Activated T-cell treated with anti-CD3 and anti-CD28 coated beads, Interleukin-2, amount 50 U/mL, for 72 hours (primary cell): ENCODE measurements at places on chromosomes 3 and 15. TPM values are rescaled to one million over a fixed set of nuclear protein-coding genes. Genes with fewer than 3 reads are reported as not detected.

DNA sequence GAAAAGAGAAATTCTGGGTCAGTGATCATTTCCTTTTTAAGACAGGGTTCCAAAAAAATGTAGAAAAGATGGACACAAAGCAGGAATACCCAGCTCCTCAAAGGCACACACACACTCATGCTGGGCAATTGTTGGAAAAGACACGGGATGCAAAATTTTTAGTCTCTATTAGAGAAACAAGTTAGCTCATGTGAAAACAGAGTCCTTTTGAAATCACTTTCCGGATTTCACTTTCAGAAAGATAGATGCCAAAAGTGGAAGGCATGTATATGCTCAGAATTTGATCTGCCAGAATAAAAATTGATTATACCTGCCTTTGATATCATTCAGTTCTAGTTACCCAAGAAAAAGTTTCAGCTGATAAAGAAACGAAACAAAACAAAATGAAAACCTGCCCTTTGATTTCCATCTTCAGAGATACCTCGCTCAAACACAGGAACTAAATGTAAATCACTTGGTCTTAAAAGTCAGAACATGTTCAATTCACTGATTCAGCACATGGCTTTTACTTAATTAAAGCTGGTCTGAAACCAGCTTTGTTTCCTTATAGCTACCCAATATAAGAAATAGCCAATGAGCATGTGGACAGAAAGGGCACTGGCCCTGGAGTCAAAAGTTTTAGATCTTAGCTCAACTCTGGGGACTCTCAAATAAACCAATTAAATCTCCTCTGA, 52.8 kb downstream of the PLD1 start:
- no peaks in the 10 kb centered on the region for H3K36me3 ChIP-seq
- H3K4me3 ChIP-seq, result no peak overlapping the region
- H3K4me1 ChIP-seq, result no peaks in the 10 kb centered on the region
- H3K27ac ChIP-seq, result no peak overlapping the region
- DNase-seq, result no peak

GRCh38 chr3:61530355-61530754, 31.0 kb upstream of the PTPRG start:
- DNase-seq, result no peak
- no peak overlapping the region for H3K27ac ChIP-seq
- no peak overlapping the region for H3K4me3 ChIP-seq

- DNase-seq, result no peak
- no peak overlapping the region for H3K27ac ChIP-seq
These were observed 191.6 kb upstream of the STT3B start for GRCh38 chr3:31341130-31341529.

GRCh38 chr15:67511606-67512005, 9.3 kb upstream of the C15orf61 start:
- no peaks in the 10 kb centered on the region for H3K36me3 ChIP-seq
- no peak overlapping the region for H3K4me3 ChIP-seq
- no peak overlapping the region for H3K27ac ChIP-seq
- DNase-seq, result no peak
- H3K27me3 ChIP-seq, result no peaks in the 10 kb centered on the region
- H3K4me1 ChIP-seq, result peaks cover 5% of the 10 kb centered on the region

- no peaks in the 10 kb centered on the region for H3K4me1 ChIP-seq
- H3K27me3 ChIP-seq, result no peaks in the 10 kb centered on the region
- no peaks in the 10 kb centered on the region for H3K36me3 ChIP-seq
- no peak overlapping the region for H3K4me3 ChIP-seq
- no peak overlapping the region for H3K27ac ChIP-seq
These were observed 90.4 kb downstream of the NAALADL2 start for GRCh38 chr3:174949523-174949922.

GRCh38 chr15:31367730-31368344, 41.2 kb downstream of the KLF13 start:
- DNase-seq, result peak; percentile 52

- H3K4me1 ChIP-seq, result no peaks in the 10 kb centered on the region
- no peak overlapping the region for H3K27ac ChIP-seq
- no peaks in the 10 kb centered on the region for H3K27me3 ChIP-seq
- H3K4me3 ChIP-seq, result no peak overlapping the region
These were observed 55.4 kb upstream of the PIAS1 start for GRCh38 chr15:67998599-67999133.

DNA sequence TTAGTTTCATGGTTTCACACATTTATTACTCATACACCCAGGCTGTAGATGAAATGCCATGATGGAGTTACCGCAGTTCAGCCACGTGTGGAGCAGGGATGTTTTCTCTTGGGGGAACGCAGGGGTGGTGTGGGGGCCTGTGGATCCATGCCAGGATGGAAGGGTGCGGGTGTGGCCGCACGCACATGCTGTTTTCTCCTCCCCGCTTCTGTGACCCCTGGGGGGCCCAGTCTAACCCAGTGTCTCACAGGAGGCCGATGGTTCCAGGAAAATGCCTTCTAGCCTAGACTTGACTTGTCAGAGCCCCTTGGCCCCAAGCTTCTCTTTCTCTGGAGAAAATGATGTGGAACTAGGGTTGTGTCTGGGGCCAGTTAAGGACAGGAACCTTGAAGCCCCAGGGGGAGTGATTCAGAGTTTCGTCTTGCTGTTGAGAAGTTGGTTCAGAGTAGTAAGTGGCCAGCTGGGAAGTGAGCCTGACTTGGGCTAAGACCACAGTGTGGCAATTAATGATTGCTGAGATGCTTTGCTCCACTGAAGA, 240.4 kb upstream of the BHLHE40 start:
- H3K27me3 ChIP-seq, result no peaks in the 10 kb centered on the region
- H3K36me3 ChIP-seq, result peaks cover 51% of the 10 kb centered on the region
- peak overlapping the region; percentile 47 for H3K27ac ChIP-seq
- peak overlapping the region; percentile 52 for H3K4me3 ChIP-seq
- DNase-seq, result no peak

DNA sequence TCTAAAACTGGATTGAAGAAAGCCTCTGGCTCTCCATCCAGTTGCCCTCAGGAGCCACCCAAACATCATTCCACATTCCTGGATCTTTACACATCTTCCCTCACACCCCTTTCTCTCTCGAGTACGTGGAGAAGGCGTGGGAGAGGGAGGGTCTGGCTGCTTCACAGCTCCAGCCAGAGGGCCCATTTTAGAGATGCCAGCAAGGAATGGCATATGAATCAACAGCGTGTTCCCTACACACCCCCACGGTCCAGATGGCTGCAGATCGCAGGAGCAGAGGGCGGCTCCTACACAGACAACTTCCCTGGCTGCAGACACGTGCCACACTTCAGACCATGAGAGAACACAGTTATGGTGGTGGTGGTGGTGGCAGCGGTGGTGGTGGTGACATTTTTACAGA, 280.1 kb downstream of the ERC2 start:
- H3K27ac ChIP-seq, result no peak overlapping the region
- no peak for DNase-seq
- H3K36me3 ChIP-seq, result no peaks in the 10 kb centered on the region
- no peaks in the 10 kb centered on the region for H3K27me3 ChIP-seq
- no peaks in the 10 kb centered on the region for H3K4me1 ChIP-seq

DNA sequence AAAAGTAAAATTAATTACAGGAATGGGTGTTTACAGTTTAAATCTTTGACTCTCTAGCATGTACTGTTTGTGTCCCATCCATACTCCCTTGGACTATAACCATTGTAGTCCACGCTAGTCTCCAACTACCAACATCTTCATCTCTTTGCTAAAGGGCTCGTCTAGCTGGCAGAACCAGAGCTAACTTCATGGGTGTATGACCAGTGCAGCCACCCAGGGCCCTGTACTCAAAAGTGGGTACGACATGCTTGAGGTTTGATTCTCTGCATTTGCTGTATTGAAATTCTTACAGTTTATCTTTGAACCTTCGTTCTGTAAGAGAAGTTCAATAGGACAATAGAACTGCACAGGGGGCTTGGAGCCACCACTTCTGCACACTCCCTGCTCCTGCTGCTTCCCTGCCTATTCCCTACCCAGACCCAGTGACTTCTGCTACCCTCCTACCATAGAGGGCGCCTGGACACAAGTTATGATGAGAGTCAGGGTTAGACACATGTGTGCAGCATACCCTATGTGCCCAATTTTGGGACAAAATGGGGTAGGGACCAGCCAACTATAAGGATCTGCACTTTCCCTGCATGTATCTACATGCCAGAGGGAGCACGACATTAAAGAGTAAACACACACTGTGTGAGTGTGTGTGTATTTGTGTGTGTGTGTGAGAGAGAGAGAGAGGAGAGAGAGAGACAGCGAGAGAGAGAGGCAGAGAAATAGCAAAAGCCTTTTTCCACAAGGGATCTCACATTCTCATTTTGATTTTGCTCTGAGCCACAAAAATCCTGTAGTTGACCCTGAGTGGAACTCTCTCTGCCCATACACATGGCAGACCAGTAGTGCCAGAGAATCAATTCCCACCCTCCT, 59.0 kb upstream of the NECTIN3 start:
- no peak overlapping the region for H3K27ac ChIP-seq
- H3K36me3 ChIP-seq, result no peaks in the 10 kb centered on the region
- H3K27me3 ChIP-seq, result peaks cover 8% of the 10 kb centered on the region
- no peak overlapping the region for H3K4me3 ChIP-seq

DNA sequence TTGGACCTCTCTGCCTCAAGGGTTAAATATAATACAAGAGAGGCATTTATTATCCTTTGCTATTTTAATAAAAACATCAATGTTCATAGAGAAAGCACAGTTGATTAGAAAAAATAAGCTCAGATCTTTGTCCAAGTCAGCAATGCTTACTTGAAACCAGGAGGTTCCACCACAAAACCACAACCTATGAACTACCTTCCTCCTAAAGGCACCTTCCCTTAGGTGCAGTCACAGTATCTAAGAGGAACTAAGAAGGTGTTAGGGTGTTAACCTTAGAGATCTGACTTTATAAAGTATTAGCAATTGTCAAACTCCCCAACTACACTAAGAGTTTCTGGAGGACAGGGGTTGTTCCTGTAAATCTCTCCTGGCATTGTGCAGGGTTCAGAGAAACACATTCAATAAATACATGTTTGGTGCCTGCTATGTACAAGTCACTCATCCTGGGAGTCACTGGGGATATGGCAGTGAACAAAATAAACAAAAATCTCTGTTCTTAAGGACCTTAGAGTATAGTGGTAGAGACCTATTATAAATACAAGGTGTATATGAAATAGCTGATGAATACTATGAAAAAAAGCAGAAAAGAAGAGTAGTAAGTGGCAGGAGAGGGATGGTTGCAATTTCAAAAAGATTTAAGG, 208.6 kb downstream of the NFKBIZ start:
- peak overlapping the region; percentile 22 for H3K4me3 ChIP-seq
- H3K27me3 ChIP-seq, result no peaks in the 10 kb centered on the region
- DNase-seq, result no peak
- peaks cover 42% of the 10 kb centered on the region for H3K4me1 ChIP-seq

GRCh38 chr3:73052857-73053256, 8.6 kb upstream of the EBLN2 start:
- peaks cover 21% of the 10 kb centered on the region for H3K4me1 ChIP-seq
- H3K4me3 ChIP-seq, result no peak overlapping the region
- H3K27me3 ChIP-seq, result no peaks in the 10 kb centered on the region
- peaks cover 7% of the 10 kb centered on the region for H3K36me3 ChIP-seq
- no peak overlapping the region for H3K27ac ChIP-seq
- DNase-seq, result no peak

- H3K4me3 ChIP-seq, result peak overlapping the region; percentile 89
- H3K36me3 ChIP-seq, result peaks cover 28% of the 10 kb centered on the region
- H3K27ac ChIP-seq, result peak overlapping the region; percentile 91
- H3K4me1 ChIP-seq, result peaks cover 40% of the 10 kb centered on the region
These were observed 22.7 kb downstream of the DHX30 start for GRCh38 chr3:47825590-47825989.

DNA sequence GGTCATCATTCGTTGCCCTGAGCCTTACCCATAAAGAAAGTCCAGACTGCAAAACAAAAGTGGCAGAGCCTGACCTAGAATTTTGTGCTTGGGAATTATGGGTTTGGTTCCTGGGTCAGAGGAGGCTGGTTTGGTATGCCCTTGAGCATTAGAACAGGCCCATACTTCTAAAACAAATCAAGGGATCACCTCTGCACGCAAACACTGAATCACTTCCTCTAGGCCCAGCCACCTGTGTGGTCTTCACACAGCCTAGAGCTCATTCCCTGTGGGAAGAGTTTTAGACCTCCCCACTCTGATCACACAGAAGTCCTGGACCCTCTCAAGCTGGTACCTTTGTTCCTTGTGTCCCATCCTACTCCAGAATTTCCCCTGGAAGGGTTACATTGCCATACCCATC, 59.4 kb downstream of the B3GNT5 start:
- peaks cover under 1% of the 10 kb centered on the region for H3K27me3 ChIP-seq
- H3K27ac ChIP-seq, result no peak overlapping the region
- no peak for DNase-seq
- H3K36me3 ChIP-seq, result no peaks in the 10 kb centered on the region

DNA sequence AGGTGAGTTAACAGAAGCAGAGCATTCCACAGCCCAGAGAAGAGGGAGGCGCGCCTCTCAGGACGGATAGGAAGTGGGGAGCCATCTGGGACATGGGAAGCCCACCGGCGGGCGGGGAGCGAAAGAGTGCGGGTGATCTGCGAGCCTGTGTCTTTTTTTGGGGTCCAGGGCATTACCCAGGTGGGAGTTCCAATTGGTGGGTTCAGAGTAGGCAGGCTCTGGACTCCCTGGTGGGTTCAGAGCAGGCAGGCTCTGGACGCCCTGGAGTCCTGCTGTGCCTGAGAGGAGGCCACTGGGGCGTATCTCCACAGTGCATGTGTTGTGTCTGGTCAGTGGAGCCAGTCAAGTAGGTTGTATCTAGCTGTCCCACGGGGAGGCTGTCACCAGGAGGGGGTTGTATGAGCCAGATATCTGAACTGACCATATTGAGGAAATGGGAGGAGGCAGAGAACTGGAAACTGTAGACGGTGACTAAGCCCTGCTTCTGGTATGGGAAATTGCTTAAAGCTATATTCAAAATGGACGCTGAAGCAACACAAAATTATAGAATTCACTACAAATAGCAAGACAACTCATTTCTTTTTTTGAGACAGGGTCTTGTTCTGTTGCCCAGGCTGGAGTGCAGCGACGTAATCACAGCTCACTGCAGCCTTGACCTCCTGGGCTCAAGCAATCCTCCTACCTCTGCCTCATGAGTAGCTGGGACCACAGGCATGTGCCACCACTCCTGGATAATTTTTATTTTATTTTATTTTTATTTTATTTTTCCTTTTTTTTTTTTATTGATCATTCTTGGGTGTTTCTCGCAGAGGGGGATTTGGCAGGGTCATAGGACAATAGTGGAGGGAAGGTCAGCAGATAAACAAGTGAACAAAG, 34.5 kb upstream of the CHST2 start:
- H3K27me3 ChIP-seq, result no peaks in the 10 kb centered on the region
- DNase-seq, result no peak
- H3K4me3 ChIP-seq, result peak overlapping the region; percentile 6
- peaks cover 32% of the 10 kb centered on the region for H3K4me1 ChIP-seq
- no peaks in the 10 kb centered on the region for H3K36me3 ChIP-seq

GRCh38 chr3:23830869-23831484, 25.2 kb downstream of the UBE2E1 start:
- peaks cover 47% of the 10 kb centered on the region for H3K4me1 ChIP-seq
- H3K36me3 ChIP-seq, result no peaks in the 10 kb centered on the region
- H3K4me3 ChIP-seq, result no peak overlapping the region
- no peaks in the 10 kb centered on the region for H3K27me3 ChIP-seq
- peak; percentile 25 for DNase-seq

SKOR1 gene
- 0.31 TPM for total RNA-seq

CHSY1 gene
- total RNA-seq, result 31.1 TPM

DCUN1D1 gene
- 44.6 TPM for total RNA-seq

RCCD1 gene
- total RNA-seq, result 26.2 TPM

TMA7 gene
- total RNA-seq, result 263 TPM

KNL1 gene
- total RNA-seq, result 34.1 TPM

CPEB1 gene
- total RNA-seq, result 1.1 TPM

PLIN1 gene
- 0.88 TPM for total RNA-seq

SLC9A9 gene
- total RNA-seq, result 4.3 TPM

SLC2A2 gene
- total RNA-seq, result not detected

IGSF11 gene
- not detected for total RNA-seq
